Heart left ventricle (tissue), 16 donors: ENCODE measurements at places on chromosomes 1 and 21. TPM values are rescaled to one million over a fixed set of nuclear protein-coding genes. Genes with fewer than 3 reads are reported as not detected.

Gene PADI1
- not detected for total RNA-seq

Gene SPRR1A
- not detected for total RNA-seq

Gene TMEM61
- 0.48 TPM for total RNA-seq

Gene VANGL2
- total RNA-seq: 2.0 TPM

GRCh38 chr1:39047374-39048229 is 21.5 kb downstream of the NDUFS5 start:
- no peak for DNase-seq
- peak overlapping the region; percentile 76 for H3K27ac ChIP-seq
- H3K36me3 ChIP-seq: no peaks in the 10 kb centered on the region
- H3K27me3 ChIP-seq: no peaks in the 10 kb centered on the region

- H3K36me3 ChIP-seq: no peaks in the 10 kb centered on the region
- no peak within 1 kb of the TSS for H3K27ac ChIP-seq
- H3K4me1 ChIP-seq: no peaks in the 10 kb centered on the region
- no peak within 1 kb of the TSS for H3K4me3 ChIP-seq
Observed at GRCh38 chr1:247924868-247925267, at the start of gene OR2AJ1. Gene OR2AJ1 (plus strand): TSS chr1:247924889. CDS start chr1:247933769, 8,880 bp downstream.

DNA sequence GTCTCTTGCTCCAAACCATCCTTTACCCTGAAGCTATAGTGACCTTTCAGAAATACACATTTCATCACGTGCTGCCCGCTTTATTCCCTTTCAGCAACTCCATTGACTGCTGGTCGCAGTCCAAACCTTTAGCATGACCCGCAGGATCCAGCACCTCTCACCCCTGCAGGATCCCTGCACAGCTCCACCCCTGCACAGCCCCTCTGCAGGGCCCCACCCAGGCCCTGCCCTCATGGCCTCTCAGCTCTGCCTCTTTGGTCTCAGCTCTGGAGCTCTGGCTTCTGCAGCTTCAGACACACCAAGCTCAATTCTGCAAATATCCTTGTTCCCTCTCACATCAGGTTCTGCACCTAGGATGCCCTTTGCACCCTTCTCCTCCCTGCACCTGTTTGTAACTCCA is 264.9 kb upstream of the C1orf174 start:
- no peaks in the 10 kb centered on the region for H3K36me3 ChIP-seq
- no peak overlapping the region for H3K4me3 ChIP-seq
- H3K27ac ChIP-seq: no peak overlapping the region
- no peaks in the 10 kb centered on the region for H3K27me3 ChIP-seq
- H3K4me1 ChIP-seq: no peaks in the 10 kb centered on the region
- no peak for DNase-seq

- peaks cover 15% of the 10 kb centered on the region for H3K36me3 ChIP-seq
- DNase-seq: peak; percentile 84
- H3K4me1 ChIP-seq: peaks cover 86% of the 10 kb centered on the region
- H3K27me3 ChIP-seq: no peaks in the 10 kb centered on the region
- H3K4me3 ChIP-seq: peak overlapping the region; percentile 86
Observed at GRCh38 chr1:207823880-207824566, 72.2 kb downstream of the CD46 start.

GRCh38 chr1:172938681-172939080 is 112.1 kb downstream of the TNFSF18 start:
- peaks cover 17% of the 10 kb centered on the region for H3K4me1 ChIP-seq
- H3K27ac ChIP-seq: no peak overlapping the region
- H3K4me3 ChIP-seq: no peak overlapping the region
- H3K36me3 ChIP-seq: no peaks in the 10 kb centered on the region

GRCh38 chr1:217614200-217614712 is 16.6 kb downstream of the GPATCH2 start:
- H3K4me1 ChIP-seq: no peaks in the 10 kb centered on the region
- H3K27ac ChIP-seq: no peak overlapping the region
- no peak overlapping the region for H3K4me3 ChIP-seq
- peaks cover 3% of the 10 kb centered on the region for H3K36me3 ChIP-seq
- DNase-seq: no peak
- no peaks in the 10 kb centered on the region for H3K27me3 ChIP-seq

- H3K36me3 ChIP-seq: no peaks in the 10 kb centered on the region
- no peak for DNase-seq
- H3K27me3 ChIP-seq: no peaks in the 10 kb centered on the region
Observed at GRCh38 chr1:109887271-109887670, 23.4 kb upstream of the CSF1 start.

GRCh38 chr21:41207401-41208375 is 39.7 kb downstream of the BACE2 start:
- H3K36me3 ChIP-seq: no peaks in the 10 kb centered on the region
- peaks cover 6% of the 10 kb centered on the region for H3K4me1 ChIP-seq
- peak; percentile 89 for DNase-seq

DNA sequence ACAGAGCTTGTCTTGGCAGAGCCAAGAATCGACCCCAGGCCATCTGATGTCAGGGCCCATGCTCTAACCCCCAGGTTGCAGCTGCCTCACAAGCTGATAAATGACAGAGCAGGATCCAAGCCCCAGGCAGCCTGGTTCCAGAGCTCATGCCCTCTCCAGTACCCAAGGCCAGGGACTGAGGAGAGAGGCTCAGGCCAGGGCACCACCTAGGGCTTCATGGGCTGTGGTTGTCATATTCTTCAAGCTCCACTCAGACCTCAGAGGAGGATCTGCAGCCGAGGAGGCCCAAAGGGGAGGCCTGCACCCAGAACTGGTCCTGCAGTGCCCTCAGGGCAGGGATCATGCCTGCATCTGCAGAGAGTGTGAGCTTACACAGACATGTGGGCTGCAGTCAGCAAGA is 301.1 kb downstream of the MATN1 start:
- H3K27ac ChIP-seq: no peak overlapping the region
- DNase-seq: no peak
- H3K36me3 ChIP-seq: no peaks in the 10 kb centered on the region
- H3K27me3 ChIP-seq: no peaks in the 10 kb centered on the region

DNA sequence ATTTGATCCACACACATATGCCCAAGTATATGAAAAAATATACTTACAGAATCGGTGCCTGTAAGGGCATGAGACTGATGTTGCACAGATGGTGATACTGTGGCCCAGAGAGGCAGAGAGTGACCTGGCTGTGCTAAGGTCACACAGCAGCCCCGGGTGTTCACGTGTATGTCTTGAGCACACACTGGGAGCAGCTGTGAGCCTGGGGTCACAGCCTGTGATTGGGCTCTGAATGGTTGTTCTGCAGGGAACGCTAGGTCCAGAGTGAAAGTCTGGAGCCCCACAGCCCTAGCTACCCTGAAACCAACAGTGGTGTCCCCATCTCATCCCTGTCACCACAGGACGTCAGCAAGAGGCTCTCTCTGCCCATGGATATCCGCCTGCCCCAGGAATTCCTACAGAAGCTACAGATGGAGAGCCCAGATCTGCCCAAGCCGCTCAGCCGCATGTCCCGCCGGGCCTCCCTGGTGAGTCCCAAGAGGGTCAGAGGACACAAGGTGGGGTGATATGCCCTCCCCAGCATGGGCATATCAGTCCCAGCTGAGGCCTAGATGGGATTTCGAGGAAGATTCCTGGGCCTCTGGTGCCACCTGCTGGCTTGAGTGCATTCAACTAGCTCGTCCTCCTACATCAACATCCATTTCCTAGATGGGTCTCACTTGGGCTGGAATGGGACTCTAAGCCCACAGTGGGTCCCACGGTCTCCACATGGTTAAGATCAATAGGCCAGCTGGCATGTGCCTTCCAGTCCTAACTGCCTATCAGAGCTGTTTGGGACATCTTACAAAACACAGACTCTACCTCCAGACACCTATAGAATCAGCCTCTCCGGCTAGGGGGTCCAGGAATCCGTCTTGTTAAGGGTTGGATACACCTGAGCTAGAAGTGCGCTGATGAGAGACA is 19.7 kb downstream of the CDK18 start:
- peak; percentile 83 for DNase-seq
- H3K36me3 ChIP-seq: peaks cover 8% of the 10 kb centered on the region
- no peak overlapping the region for H3K27ac ChIP-seq
- no peak overlapping the region for H3K4me3 ChIP-seq
